Inflammatory macrophage treated with lipopolysaccharide for 1 hour (primary cell): ENCODE measurements at places on chromosomes 1 and 21.

DNA sequence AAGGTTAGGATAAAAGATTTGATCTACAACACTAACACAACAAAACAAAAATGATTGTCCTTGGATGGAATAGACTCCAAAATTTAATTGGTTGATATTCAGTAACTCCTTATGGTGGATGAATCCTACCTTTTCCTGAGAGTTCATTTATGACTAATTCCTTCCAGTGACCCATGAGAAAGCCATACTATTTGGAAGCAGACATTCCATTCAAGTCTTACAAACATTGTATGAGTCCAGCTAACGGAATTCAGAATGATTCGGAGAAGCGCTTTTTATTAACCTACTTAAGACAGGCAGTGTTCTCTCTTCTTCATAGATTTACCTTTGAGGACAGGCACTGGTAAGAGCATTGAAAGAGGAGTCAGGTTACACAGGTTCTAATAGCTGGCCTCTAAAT is 155.6 kb upstream of the ZNF648 start:
- no peak for DNase-seq

DNA sequence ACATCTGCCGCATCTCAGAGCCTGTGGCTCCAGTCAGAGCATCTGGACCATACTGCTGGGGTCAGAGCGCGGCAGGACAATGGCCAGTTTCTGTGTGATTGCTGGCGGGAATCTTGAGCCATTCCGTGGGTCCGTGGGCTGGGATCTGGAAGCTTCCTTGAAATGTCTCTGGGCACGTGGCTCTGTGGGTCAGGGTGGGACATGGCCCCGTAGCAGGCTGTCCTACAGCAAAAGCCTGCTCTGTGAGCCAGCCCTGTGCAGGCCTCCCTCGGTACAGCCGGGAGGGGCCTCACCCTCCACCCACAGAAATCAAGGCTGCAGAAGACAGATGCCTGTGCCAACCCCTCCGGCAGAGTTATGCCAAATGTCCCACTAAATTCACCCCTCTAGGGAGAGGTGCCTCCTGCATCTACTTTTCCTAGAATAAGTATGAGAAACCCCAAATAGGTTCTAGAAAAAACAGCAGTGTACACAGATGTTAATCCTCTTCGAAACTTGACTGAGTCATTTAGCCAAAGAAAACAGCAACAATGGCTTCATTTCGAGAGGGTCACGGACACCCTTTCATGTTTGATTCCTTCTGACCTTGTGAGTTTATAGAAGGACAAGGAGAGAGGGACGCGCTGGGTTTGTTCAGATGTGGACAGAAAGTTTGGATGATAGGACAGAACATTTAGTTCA is 27.8 kb downstream of the COL18A1 start:
- DNase-seq, result no peak

- no peak for DNase-seq
Measured at GRCh38 chr1:154821083-154821482, 49.0 kb downstream of the KCNN3 start.

DNA sequence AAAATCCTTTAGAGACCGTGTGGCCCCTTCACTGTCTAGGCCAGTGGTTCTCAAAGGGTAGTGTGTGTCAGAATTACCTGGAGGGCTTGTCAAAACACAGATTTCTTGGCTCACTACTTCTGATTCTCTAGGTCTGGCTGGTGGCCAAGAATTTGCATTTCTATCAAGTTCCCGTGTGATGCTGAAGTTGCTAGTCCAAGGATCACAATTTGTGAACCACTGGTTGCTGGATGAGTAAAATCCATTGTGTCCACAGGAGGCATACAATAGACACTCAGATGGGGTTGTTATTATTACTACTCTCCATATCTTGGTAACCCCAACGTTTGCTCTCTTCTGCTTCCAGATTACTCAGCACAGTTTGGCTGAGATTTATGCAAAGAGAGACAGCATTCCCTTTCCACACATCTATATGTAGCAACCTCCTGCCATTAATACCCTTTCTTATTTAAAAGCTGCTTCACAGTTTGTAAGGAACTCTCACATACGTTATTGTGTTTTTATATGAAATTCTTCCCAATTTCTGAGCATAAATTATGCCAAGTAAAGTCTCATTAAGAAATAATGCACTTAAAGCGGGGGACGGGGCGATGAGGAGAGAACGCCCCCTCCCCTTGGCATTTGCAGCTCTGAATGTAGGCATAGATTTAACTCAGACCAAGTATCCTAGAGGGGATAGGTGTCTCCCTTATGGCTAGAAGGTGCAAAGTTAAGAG is 720 bp upstream of the TMCC2 start:
- peak; percentile 28 for DNase-seq

DNA sequence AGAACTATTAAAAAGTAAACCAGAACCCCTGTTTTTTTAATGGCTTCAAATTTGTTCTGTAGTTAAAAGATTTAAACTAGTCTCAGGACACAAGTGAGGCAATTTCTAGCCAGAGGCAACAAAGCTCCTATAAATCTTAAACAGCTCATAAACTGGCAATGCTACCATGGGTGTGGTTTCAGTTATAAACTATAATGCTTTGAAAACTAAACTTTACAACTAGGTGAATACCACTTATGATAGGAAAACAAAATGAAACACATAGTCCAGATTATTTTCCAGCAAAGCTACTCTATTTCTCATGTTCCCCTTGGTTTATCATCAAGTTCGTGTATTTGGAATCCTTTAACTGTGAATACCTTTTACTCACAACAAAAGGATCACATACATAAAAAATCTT is 282.5 kb downstream of the VAV3 start:
- no peak for DNase-seq

DNA sequence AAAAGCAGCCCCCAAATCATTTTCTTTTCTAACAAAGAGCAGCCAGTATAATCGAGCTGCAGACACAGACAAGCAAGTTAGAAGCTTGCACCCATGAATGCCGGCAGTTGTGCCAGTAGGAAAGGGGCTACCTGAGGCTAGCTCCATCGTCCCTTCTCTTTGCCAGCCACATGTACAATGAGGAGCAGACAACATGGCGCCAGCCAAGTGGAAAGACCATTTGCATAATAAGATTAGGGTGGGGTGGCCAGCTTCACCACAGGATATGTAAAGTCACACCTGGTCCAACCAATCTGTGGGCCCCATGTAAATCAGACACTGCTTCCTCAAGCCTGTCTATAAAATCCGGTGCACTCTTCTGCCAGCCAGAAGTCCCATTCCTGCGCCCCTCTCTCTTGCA is 103.7 kb downstream of the CCDC185 start:
- no peak for DNase-seq

DNA sequence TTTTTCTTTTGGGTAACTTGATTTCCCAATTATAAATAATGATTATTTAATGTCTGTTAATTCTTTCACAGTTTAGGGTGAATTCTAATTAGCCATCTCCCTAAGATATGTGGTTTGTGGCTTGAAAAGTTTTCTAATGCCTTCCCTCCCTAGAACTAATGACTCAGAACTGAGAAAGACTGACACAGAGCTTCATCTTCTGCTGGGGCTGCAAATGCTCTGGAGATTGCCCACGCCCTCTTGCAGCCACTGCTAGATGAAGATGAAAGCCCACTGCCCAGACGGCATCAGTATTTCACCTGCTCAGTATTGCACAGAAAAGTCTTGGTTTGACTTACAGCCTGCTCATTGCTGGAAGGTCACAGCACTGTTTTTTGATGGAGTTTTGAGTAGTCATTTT is 101.5 kb downstream of the ST6GALNAC3 start:
- DNase-seq, result no peak

DNA sequence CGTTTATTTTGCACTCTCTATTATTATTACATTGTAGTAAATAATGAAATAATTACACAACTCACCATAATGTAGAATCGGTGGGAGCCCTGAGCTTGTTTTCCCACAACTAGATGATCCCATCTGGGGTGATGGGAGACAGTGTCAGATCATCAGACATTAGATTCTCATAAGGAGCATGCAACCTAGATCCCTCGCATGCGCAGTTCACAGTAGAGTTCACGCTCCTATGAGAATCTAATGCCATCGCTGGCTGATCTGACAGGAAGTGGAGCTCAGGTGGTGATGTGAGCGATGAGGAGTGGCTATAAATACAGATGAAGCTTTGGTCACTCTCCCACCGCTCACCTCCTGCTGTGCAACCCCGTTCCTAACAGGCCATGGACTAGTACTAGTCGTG is 112.1 kb downstream of the ROR1 start:
- DNase-seq, result no peak

GRCh38 chr1:43036932-43037331 is 78.3 kb upstream of the SLC2A1 start:
- no peak for DNase-seq

- no peak for DNase-seq
Measured at GRCh38 chr1:14037101-14037847, 337.3 kb downstream of the PRDM2 start.

DNA sequence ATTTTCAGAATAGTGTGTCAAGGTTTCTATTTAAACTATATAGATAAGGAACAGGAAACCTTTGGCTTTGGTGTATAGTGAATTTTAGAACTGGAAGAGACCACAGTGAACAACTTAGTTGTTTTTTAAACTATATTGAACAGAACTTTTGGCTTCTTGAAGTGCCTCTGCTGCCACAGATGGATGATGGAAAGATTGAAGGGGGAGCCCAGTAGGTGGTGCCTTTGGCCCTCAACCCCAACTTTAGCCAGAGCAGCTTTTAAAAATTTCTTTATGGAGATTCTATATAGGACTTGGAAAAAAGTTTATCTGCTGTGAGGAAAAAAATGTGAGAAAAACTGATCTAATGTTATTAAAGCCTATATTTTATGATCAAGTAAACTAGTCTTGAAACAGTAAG is 50.2 kb downstream of the SWT1 start:
- no peak for DNase-seq

DNA sequence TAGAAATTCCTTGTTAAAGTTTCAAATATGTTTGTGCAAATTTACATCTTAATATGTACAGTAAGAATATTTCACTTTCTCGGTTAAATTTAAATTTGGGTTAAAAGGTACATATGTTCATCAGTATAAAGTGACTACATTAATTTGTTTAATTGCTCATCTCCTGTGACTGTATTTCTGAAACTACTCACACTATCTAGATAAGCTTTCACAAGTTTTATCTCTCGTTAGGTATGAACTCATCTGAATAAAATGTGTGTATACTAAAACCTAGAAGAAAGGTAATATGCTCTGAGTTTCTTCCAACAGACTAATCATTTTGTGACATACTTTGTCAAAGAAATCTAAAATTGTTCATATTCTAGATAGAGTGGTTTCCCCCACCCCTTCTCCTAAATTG is 150.7 kb downstream of the PATJ start:
- DNase-seq, result no peak

- DNase-seq, result no peak
Measured at GRCh38 chr1:241442686-241443085, 76.9 kb downstream of the FH start.

- no peak for DNase-seq
Measured at GRCh38 chr1:6464514-6464836, 1.5 kb downstream of the TNFRSF25 start.

DNA sequence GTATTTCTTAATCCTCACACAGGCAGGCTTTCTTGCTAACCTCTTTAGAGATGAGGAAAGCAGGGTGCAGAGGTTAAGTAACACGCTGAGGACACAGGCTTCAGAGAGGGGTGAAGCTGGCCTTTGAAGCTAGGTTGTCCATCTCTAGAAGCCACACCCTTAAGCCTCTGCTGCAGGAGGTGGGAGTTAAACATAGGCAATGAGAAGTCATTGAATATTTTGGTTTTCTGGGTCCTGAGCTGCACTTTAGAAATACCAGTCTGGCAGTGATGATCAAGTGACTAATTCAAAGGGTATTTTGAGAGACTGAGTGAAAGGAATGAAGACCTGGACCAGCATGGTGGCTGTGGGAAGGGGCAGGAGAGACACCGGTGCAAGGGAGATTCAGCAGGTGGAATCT is 9.9 kb downstream of the KCNJ15 start:
- no peak for DNase-seq

GRCh38 chr1:184494929-184495328 is 108.1 kb downstream of the C1orf21 start:
- no peak for DNase-seq

GRCh38 chr1:38246955-38247952 is 200.7 kb upstream of the POU3F1 start:
- no peak for DNase-seq

GRCh38 chr1:2242814-2243725 is 15.0 kb downstream of the SKI start:
- DNase-seq, result peak; percentile 33

- DNase-seq, result no peak
Measured at GRCh38 chr21:42659416-42660117, 6.1 kb downstream of the PDE9A start.
